ENCODE measurements at places on chromosomes 16 and 17. TPM values are rescaled to one million over a fixed set of nuclear protein-coding genes. Genes with fewer than 3 reads are reported as not detected.

- no peak for DNase-seq
Observed at GRCh38 chr16:55435387-55435786, 43.6 kb upstream of the MMP2 start.

DNA sequence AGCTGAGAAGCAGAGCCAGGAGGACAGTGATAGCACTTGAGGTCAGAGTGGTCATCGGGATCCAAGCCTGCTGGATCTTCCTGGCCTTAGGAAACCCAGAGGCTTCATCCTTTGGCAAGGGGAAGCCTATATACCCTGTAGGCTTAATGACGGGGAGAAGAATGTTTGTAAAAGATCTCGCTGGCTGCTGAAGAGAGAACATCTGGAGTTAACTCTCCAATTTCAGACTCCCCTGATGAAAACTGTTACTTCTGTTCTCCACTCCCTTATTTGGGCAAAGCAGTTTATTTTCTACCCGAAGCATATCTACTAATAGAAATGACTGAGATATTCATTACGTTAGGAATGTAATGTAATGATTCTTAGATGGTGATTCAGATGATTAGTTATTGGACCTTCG lies 487.0 kb downstream of the CDH13 start:
- no peak for DNase-seq

GRCh38 chr17:72618001-72618509 lies 474.4 kb downstream of the SLC39A11 start:
- DNase-seq: no peak

The HCRT gene
- not detected for total RNA-seq

- DNase-seq: no peak
Observed at GRCh38 chr16:83533193-83533592, 274.6 kb upstream of the HSBP1 start.

DNA sequence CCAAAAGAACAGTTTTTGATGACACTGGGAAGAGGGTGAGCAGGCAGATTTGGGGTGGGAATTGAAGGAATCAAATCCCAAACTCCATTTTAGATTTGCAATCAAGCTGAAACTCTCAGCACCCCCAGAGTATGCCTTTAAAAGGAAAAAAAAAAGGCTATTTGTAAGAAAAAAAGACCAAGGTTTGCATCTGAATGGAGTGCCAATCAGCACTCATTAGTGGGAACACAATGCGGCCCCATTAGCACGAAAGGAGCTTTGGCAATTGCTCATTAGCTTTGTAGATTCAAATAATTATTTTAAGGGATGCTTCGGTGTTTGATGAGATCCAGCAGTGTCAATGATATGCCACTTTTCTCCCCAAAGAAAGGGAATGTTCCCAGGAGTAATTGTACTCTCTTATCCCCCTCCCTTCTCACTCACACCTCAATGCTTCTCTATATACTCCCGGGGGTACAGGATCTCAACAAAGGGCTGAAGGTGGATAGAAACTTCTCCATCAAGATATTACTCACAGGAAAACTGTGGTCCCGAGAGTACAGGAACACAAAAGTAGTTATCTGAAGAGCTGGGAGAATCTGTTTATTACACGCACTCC lies 32.2 kb downstream of the CHP2 start:
- no peak for DNase-seq

DNA sequence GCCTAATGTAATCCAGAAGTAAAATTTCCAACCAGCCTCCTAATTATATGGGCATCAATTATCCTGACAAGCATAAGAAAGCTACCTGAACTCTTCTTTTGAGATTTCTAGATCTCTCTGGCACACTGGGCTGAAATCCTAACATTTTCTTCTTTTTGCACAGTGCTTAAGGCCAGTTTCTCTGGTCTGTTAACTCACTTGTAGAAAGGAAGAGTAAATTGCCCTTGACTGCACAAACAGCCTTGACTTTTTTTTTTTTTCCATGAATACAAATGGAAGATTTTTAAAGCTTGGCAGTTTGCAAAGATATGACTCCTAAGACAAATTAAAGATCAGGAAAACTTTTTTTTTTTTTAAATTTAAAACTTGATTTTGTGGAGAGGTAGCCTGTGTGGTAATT lies 291.2 kb upstream of the MON1B start:
- DNase-seq: no peak

GRCh38 chr17:57135789-57136291 lies 50.8 kb downstream of the AKAP1 start:
- no peak for DNase-seq

DNA sequence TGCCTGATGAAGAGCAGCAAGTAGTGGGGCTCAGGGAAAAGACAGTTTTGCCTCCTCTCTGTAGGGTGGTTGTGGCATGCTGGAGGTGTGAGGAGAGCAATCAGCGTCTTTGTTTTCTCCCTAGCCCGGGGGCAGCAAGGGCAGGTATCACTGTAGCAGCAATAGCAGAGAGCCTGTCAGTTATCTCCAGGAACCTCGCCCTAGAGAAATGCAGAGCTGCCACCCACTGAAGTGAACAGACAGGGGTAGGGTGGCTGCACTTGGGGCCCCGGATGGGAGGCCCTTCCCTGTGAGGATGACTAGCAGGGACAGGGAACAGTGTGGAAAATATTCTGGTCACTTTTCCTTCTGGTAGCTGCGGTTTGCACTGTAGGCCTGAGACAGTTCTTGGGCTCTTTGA lies 886.5 kb downstream of the CDH8 start:
- DNase-seq: no peak

DNA sequence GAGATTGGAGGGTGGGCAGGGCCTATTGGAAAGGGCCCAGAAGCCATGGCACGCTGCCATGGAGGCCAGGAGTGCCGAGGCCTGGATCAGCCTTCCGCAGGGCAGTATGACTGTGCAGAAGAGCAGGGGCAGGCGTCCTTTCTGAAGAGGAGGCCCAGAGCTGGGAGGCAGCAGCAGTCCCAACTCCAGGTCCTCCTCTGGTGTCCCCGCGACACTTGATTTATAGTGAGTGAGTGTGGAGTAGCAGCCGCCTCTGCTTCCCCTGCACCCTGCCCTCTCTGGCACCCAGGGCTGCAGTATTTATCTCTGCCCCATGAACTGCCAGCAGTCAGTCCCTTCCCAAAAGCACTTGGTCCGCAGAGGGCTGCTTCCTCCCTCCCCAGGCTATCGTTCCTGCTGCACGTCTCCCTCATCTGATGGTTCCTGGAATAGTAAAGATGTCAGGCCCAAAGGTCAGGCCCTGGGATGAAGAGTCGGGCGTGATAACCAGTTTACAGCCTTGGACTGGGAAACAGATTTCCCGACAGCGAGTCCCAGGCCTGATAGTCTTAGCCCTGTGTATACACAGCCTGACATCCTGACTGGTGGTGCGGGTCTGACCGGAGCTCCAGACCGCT lies 32.9 kb downstream of the PGS1 start:
- DNase-seq: no peak

The CYTH1 gene
- 66.8 TPM for total RNA-seq

GRCh38 chr16:55552621-55553020 lies 13.9 kb upstream of the CAPNS2 start:
- DNase-seq: no peak

DNA sequence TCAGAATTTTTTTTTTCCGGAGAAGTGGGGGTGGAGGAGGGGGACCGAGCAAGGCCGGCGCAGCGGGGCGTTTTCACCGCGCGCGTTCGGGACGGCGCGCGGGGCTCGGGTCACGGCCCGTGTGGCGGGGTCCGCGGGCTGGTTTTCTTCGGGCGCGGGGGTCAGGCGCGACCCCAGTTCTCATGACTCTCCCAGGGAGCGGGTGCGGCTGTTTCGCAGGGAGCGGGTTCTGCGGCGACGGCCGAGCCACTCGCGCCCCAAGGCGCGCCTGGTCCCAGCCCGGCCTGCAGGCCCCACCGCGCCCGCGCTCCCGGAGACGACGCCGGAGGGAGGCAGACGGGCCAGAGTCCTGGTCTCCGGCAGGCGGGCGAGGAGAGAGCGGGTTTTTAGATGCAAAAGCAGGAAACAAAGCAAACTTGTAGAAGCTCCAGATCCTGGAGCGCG lies 1.0 kb downstream of the BAHCC1 start:
- no peak for DNase-seq

The KRT40 gene
- total RNA-seq: not detected

DNA sequence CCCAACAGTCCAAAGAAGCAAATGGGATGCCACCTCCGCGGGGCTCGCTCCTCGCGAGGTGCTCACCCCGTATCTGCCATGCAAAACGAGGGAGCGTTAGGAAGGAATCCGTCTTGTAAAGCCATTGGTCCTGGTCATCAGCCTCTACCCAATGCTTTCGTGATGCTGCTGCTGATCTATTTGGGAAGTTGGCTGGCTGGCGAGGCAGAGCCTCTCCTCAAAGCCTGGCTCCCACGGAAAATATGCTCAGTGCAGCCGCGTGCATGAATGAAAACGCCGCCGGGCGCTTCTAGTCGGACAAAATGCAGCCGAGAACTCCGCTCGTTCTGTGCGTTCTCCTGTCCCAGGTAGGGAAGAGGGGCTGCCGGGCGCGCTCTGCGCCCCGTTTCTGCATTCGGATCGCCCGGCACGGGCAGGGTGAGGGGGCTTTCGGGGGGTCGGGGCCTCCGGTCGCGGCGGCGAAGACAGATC lies at the start of gene CDH13:
Gene CDH13, plus strand, starts transcription at position 179 of the 471 bp plus-strand sequence.
- DNase-seq: peak; percentile 83

The RDM1 gene
- total RNA-seq: not detected

DNA sequence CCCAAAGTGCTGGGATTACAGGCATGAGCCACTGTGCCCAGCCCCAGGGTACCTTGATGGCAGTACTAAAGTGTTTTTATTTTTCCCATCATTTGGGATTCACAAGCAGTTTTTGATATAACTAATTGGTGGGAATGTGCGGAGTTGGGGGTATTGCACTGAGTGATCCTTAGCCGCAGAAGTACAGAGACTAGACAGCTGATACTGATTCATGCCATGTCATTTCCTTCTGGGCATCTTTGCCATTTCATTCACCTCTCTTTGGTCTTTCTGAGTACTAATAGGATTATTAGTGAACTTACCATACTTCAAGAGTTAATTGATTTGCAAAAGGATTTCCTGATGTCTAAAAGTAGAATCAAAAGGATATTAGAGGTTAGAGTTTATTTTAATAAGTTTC lies 9.7 kb downstream of the NMT1 start:
- DNase-seq: no peak

The PDE6G gene
- total RNA-seq: 0.58 TPM

The KRT39 gene
- not detected for total RNA-seq

- DNase-seq: no peak
Observed at GRCh38 chr16:51009813-51010212, 141.3 kb downstream of the SALL1 start.

The TPSG1 gene
- 0.81 TPM for total RNA-seq

The ARRB2 gene
- total RNA-seq: 71.8 TPM

GRCh38 chr17:42153919-42154742 lies 658 bp downstream of the RAB5C start:
- DNase-seq: no peak

- peak; percentile 85 for DNase-seq
Observed at GRCh38 chr17:44970136-44970741, 2.1 kb upstream of the C1QL1 start.

- DNase-seq: no peak
Observed at GRCh38 chr16:63239065-63239570, 1202.9 kb upstream of the CDH8 start.

The RCVRN gene
- 0.23 TPM for total RNA-seq

The RHBDL1 gene
- 1.3 TPM for total RNA-seq

The HYDIN gene
- total RNA-seq: 4.8 TPM

- DNase-seq: peak; percentile 53
Observed at GRCh38 chr17:44941712-44942331, 5.8 kb downstream of the KIF18B start.

- DNase-seq: no peak
Observed at GRCh38 chr16:23048164-23048563, 101.1 kb downstream of the USP31 start.

The CD300E gene
- 4.3 TPM for total RNA-seq

The TPPP3 gene
- total RNA-seq: 7.2 TPM

GRCh38 chr16:140175-140857 lies 1.8 kb upstream of the NPRL3 start:
- no peak for DNase-seq

GRCh38 chr17:82881900-82882714 lies 42.3 kb upstream of the ZNF750 start:
- DNase-seq: no peak

- no peak for DNase-seq
Observed at GRCh38 chr16:88610909-88611812, 27.2 kb upstream of the IL17C start.

DNA sequence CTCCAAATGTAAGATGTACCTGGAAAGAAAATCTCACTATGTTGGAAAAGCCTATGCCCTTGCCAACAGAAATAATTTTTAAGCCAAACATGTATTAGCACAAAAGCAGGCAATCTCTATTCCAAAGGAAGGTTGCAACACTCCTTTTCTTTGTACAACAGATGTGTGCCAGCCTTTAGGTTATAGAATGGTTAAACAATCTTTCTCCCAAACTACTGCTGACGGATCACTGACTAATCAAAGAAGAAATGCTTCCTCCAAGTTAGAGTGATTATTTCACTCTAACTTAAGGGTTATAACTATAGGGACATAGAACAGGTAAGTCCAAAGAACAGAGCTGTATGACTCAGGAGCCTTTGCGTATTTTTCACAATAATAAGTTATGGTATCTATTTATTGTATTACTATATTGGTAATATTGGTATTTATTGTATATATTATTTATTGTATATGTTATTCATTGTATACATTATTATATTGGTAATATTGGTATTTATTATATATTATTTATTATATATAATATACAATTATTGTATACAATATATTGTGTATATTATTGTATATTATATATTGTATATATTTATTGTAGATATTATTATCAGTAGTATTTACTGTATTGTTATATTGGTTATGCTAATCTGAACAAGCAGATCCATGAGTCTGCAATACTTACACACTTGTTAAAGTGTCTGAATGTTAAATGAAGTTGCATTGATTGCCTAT lies 36.7 kb upstream of the ABCA5 start:
- no peak for DNase-seq

DNA sequence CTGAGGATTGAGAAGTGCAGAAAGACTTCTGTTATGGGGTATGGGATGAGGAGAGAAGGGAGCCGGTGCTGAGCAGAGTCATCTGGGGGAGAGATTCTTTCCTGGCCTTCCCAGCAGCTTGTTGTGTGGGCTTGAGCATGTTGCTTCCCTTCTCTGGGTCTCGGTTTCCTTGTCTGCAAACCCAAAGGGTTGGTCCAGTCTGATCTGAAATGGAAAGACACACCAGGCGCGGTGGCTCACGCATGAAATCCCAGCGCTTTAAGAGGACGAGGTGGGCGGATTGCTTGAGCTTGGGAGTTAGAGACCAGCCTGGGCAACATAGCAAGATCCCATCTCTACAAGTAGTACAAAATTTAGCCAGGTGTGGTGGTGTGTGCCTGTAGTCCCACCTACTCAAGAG lies 6.0 kb downstream of the SOCS3 start:
- no peak for DNase-seq

GRCh38 chr17:56317351-56318208 lies 164.3 kb downstream of the ANKFN1 start:
- DNase-seq: no peak

The CMTM2 gene
- total RNA-seq: 1.3 TPM

GRCh38 chr16:63787014-63787413 lies 1334.8 kb downstream of the CDH11 start:
- no peak for DNase-seq
